Stimulated activated CD8-positive, alpha-beta memory T cell treated with anti-CD3 and anti-CD28 coated beads, Interleukin-4, amount 100 ng/mL, for 24 hours (primary cell): ENCODE measurements at places on chromosomes 5 and 9.

DNA sequence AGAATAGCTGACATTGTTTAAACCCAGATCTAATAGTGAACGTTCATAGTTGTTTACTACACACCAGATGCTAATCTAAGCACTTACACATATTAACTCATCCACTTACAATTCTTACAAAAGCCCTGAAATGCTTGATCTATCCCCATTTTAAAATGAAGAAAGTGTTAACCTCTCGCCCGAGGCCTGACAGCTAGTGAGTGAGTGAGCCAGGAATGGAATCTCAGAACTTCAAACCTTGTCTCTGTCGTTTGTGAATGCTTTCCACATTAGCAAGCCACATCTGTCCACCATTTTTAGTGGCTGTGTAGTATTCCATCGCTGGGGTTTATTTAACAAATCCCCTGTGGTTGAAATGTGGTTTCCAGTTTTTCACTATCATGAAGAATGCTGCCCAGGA, 24.9 kb upstream of the NEURL1B start:
- no peak for DNase-seq

DNA sequence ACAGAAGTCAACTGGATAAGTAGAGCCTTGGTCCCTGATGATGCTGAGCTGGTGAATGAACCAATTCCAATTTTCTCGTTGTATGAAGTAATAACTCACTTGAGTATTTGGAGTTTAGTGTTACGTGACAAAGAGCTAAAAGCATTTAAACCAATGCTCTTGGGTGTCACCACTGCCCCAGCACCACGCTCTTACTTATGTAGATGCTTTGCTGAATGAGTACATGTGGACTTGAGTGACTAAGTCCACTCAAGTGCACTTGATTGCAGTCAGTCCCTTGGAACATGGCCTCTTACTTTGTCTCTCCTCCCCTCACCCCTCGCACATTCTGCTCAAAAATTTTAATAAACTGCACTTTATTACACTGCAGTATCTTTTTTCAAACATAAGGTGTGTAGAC, 184.0 kb downstream of the MAN2A1 start:
- no peak for DNase-seq

DNA sequence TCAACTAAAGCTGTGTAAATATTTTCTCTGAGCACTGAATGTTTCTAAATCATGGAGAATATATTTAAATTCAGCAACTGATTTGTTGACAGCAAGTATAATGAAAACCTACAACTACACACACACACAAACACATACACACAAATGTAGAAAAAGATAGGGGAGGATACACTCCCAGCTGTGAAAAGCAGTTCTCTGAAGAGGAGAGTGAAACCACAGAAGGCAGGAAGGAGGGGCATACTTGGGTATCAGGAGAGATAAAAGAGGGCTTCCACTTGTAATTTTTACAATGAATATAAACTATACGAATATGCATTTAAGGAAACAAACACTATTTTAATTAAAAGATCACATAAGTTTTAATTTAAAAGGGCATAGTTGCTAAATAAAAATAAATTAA, 227.8 kb upstream of the SLC24A2 start:
- no peak for DNase-seq

DNA sequence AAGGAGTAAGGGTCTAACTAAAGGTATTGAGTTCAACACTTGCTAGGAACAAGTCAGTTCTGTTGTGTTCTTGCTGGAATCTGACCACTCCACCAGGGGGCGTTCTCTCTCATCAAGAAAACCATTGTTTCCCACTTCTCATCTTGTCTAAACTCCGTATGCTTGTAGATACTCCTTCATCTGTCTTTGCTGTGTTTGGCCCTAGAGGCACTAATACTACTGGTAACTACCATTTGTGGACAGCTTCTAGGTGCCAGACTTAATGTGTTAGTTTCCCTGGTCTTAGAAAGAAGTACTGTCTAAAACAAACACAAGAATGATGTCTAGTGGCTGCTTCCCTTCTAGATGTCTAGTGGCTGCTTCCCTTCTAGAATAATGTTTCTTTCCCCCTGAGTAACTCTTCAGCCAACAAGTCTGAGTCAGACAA, 18.7 kb upstream of the PTPDC1 start:
- DNase-seq: peak; percentile 51

GRCh38 chr9:9498846-9499245, 1114.0 kb downstream of the PTPRD start:
- no peak for DNase-seq

GRCh38 chr9:8823131-8823895, 1023.7 kb upstream of the DMAC1 start:
- DNase-seq: no peak

- no peak for DNase-seq
Measured at GRCh38 chr9:127086771-127087170, 35.7 kb downstream of the ANGPTL2 start.

GRCh38 chr5:154042766-154043165, 4.0 kb downstream of the MFAP3 start:
- no peak for DNase-seq

- DNase-seq: no peak
Measured at GRCh38 chr5:69010476-69010875, 83.3 kb upstream of the SLC30A5 start.

GRCh38 chr9:95385521-95385920, 68.0 kb upstream of the FANCC start:
- DNase-seq: no peak

- DNase-seq: no peak
Measured at GRCh38 chr9:119775410-119775809, 406.2 kb upstream of the BRINP1 start.

DNA sequence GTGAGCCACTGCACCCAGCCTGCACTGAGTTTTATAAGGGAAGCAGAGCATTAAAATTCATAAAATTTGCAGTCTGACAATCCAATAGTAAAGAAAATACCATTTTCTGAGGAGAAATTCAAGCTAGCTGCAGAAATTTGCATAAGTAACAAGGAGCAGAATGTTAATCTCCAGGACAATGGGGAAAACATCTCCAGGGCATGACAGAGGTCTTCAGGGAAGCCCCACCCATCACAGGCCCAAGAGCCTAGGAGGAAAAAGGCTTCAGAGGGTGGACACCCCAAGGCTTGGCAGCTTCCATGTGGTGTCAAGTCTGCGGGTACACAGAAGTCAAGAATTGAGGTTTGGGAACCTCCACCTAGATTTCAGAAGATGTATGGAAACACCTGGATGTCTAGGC, 37.6 kb upstream of the MELK start:
- no peak for DNase-seq

DNA sequence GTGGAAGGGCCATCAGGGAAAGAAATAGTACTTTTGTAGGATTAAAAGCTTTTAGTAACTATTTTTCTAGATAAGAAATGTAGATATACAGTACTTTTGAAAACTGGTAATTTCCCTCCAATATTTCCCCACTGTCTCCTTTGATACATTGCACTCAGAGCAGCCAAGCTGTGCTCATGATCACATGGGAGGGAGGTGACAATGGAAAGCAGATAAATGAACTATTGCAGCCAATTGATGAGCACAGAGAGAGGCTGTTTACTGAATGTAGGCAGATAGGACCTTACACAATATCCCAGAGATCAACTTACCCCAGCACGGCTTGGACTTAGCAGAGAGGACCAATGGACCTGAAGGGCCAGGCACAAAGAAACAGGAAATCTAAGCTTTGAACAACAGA, 178.0 kb upstream of the NREP start:
- DNase-seq: no peak

DNA sequence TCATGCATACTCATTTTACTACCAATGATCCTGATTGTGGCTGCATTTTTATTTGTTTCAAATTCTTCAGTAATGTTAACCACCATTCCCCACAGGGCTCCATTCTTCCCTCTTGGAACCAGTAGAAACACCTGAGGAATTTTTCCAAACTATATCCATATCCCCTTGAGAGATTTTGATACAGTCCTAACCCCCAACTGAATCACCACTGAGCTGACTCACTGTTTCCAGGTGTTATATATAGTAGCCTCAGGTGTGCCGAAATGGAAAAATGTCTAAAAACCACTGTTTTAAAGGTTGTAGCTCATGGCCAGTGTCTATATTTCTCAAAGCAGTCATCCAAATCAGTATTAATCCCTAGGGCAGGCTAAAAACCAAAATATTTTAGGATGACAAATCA, 85.2 kb downstream of the MRPS27 start:
- no peak for DNase-seq

GRCh38 chr5:75847561-75848021, 130.4 kb upstream of the POC5 start:
- DNase-seq: no peak
